Right kidney (tissue), 9 donors: ENCODE measurements at places on chromosomes 12 and 14.

DNA sequence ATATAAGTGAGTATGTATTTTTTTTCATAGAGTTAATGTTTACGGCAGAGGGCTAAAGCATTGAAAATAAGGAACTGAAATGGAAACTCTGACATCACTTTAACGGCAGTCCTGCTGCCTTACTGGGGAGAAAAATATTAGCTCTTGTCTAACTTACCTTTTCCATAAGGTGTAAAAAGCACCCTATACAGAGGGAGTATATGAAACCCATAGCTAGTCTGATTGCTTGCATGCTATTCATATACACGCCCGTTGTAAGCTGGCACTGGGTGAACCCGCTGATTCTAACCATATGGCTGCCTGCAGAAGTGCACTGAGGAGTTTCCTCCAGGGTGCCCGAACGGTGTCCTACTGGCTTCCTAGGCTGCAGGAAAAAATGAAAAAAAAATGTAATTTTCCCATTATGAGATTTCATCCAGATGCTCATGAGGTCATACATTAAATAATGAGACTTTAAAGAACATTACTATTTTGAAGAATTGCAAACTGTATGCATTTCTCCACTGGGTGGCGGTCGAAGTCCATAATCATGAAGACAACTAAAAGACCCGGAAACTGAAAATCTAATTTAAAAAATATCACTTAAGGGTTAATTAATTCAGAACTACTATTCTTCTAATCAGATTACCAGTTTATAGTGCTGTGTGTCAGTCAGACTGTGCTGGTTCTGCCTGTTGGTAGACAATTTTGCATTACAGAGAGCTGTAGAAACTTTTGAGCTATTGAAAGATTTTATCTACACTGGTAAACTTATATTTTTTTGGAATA, 144.7 kb downstream of the ALX1 start:
- DNase-seq, result no peak

DNA sequence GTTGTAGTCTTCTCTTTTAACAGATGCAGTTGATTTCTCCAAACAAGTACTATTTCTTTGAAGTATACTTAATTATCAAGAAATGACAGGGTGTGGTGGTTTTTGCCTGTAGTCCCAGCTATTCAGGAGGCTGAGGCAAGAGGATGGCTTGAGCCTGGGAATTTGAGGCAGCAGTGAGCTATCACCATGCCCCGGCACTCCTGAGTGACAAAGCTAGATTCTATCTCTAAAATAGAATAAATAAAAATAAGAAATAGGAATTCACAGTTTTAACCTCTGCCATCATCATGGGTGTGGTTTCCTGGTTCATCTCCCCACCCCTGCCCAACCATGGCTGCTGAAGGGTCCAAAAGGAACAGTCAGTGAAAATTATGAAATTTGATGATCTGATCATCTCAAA, 290.2 kb upstream of the FLRT2 start:
- DNase-seq, result no peak

DNA sequence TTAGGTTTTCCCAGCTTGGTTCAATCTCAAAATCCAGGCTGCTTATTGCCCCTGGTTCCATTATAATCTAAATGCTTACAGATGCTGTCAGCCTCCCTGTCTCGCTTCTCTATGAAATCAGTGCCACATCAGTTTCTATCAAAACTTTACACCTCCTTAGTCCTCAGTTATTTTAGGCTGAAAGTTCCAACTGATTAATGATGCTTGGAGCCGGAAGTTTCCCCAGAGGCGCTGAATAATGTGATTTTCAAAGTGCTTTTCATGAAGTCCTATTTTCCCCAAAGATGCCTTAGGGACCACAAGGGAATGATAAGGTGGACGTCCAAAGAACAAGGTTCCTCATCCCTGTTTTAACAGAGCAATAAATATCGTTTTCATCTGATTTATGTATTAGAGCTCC, 262.4 kb upstream of the RMST start:
- DNase-seq, result peak; percentile 15

GRCh38 chr14:103762541-103762940, 46.9 kb downstream of the ZFYVE21 start:
- no peak for DNase-seq

GRCh38 chr14:90613453-90613852, 202.8 kb downstream of the TTC7B start:
- DNase-seq, result no peak

GRCh38 chr12:121558956-121559355, 21.9 kb downstream of the KDM2B start:
- no peak for DNase-seq

DNA sequence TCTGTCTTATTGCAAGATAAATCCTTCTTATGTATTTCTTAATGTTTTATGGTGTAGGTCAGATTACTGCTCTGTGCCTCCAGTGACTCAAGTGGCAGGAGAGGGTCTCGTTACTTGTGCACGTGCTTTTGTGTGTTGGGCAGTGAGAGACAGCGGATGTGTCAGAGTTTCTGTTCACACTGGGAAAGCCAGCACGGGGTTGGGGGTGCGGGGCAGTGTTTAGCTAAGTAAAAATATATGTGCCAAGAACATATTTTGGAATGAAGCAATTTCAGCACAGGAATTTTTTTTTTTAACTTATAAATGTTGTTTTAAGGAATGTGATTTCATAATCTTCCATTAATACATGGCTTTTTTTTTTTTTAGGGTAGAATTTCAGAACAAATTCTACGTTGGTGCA, 4.5 kb upstream of the DNAH10 start:
- DNase-seq, result no peak

GRCh38 chr12:9327320-9327719, 119.1 kb upstream of the PZP start:
- no peak for DNase-seq

DNA sequence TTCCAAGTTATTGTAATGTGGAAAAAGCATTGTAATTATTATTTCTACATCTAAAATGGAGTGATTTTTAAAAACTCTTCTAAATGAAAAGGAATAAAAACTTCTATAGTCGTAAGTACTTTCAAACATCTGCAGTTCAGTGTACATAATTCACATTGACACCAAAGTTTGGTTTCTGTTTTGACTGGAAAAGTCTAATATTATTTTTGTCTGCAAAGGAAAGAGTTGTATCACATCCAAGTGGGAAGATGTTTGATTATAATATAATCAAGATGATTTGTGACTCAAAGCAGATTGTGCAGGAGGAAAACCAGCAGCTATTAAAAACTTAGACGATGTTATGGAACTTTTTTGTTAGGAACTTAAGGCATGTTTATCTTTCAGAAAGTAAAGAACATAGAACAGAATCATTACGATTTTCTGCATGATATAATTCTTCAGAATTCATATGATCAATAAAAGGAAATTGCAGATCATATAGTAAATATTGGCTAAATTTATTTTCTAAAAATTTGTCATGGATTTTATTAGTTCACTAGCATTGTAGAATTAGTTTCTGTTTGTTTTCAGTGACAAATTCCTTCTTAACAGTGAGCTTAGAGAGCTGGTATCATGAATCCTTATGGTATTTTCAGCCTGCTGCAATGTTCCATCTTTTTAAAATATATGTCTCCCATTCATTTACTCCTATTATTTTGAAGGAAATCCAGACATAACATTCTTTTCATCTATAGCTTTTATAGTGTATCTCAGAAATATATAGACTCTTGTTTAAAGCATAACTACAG, 145.8 kb downstream of the MIPOL1 start:
- DNase-seq, result no peak

DNA sequence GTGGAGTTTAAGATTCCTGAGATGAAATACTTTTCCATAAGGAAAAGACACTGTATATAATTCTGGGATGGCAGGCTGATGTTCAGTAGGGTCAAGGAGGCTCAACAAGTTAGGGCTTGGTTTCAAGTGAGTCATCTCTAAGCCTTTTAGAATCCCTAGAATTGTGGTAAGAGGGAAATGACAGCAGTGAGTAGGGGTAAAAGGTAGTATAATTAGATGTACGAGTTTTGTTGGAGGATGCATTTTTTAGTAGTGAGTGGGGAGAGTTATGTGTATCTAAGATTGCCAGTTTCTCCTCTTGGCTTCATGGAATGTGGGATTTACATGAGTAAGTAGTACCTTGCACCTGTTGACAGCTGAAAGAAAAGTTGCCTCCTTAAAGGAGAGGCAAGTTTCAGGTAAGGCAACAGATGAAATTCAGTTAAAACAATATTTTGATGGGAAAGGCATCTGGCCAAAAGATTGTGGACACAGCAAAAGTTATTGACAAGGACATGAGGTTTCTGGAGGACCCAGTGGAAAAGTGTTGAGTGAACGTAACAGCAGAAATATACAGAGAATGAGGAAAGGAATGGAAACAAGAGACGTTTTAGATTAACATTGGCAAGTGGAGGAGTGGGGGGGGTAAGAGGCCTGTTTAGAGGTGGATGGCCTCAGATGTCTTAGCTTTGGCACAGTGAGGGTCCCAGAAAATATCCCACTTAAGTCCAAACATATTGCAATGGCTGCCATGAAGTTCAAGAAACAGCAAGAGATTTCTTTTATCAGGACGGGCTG, 21.8 kb downstream of the LMO3 start:
- no peak for DNase-seq

GRCh38 chr12:53950437-53950773, 4.3 kb upstream of the HOXC12 start:
- DNase-seq, result no peak

DNA sequence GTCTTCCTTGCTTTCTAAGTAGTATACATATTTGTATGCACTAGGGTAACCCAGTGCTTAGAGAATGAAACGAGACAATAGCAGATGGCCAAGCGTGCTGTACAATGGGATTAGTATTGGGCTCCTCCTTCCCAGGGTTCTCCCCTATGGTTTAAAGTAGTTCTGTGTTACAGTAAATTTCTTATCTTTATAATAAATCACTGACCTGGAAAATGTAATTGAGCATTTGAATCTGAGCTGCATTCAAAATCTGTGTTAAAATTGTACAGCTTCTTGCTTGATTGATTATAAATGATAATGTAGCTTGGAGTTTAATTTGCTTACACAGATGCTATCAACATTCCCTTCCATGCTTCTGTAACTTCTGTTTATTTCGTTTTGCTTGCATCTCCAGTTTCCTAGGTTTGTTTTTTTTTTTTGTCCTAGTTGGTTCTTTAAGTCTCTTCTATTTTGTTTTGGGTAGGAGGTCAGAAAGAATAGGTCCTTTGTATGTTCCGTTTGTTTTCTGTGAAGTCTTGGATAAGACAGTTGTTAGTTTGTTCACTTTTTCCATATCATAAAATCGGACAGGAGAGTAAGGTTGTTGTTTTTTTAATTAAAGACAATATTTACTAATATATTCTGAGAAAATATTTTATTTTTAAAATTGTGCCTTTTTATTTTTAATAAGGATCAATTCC, 171.2 kb downstream of the ERC1 start:
- DNase-seq, result no peak

DNA sequence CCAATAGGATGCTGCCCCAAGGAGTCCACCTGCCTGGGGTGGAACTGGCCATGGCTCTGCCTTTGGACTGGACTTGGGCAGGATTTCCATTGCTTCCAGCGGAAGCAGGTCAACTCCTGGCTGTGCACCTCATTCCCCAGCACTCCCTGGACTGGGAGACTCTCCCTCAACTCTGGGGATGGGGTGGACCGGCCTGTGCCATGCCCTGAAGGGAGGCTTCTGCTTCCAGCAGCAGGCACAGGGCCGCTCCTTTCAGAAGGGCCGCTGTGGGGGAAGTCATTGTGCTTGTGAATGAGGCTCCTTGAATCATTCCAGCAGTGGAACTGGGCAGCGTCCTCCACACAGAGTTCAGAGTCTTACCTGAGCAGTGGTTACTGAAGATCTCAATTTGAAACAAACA, 23.0 kb downstream of the TCHP start:
- no peak for DNase-seq

DNA sequence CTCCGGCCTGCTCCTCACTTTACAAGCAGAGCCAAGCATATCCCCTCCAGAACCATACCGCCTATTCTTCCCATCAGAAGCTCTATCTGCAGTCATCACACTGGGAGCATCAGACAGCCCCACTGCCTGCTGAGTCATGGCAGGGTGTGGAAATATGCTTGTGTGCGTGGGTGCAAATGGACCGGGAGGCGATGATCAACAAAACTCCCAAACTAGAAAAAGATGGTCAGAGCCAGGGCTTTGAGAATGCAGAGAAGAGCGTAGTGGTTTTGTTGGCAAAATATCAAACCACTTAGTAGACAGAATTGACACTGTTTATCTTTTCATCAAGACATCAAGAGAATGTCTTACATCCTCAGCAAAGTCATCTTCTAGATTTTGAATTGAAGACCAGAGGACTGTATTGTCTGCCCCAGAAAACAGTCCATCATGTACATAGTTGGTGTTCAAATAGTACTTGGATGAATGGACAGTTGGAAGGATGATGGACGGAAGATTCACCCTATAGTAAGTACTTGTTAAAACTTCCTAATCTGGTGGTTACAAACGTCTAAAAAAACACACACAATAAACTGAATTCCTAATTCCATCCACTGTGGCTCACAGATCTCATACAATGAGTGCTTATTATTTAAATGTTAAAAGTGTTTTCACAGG, 54.9 kb downstream of the VWF start:
- DNase-seq, result no peak

DNA sequence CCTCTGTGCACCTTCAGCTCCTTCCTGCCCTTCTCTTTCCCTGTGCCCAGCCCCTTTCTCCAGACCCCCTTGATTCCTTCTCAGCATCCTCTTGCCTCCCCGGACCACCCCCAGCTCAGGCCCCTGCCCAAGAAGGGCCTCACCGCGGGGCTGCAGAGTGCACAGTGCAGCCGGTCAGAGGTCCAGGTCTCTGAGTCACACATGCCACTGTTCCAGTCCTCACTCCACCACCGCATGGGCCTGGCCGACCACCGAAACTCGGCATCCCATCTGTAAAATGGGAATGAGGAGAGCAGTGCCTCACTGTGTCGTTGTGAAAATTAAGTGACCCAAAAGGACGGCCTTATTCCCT, 13.3 kb downstream of the BDKRB1 start:
- no peak for DNase-seq

DNA sequence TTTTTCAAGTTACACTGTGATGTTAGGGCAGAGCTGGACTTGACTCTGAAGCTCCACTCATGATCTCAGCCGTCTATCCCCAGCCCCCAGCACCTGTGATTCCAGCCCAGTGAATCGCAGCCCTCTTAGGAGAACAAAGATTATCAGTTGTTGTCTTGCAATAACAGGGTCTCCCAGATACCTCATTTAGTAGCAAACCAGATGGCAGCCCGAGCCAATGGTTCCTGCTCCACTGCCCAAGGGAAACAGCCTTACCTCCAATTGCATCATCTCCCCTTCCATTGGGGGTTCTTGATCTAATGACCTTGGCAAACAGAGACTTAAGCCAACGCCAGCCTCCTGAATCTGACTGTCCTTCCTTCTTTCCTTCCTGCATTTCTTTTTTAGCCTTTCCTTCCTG, 371.2 kb downstream of the BCL11B start:
- no peak for DNase-seq

GRCh38 chr12:92539110-92539749, 163.6 kb upstream of the PLEKHG7 start:
- no peak for DNase-seq

- no peak for DNase-seq
Observed at GRCh38 chr14:101074196-101075024, 170.9 kb upstream of the RTL1 start.

- no peak for DNase-seq
Observed at GRCh38 chr14:70245026-70245425, 56.3 kb upstream of the SLC8A3 start.
